ENCODE measurements at places on chromosomes 5 and 9. TPM values are rescaled to one million over a fixed set of nuclear protein-coding genes. Genes with fewer than 3 reads are reported as not detected.

- no peak for DNase-seq
- no peaks in the 10 kb centered on the region for H3K36me3 ChIP-seq
- H3K4me3 ChIP-seq, result no peak overlapping the region
- H3K27ac ChIP-seq, result no peak overlapping the region
- no peaks in the 10 kb centered on the region for H3K27me3 ChIP-seq
- no peaks in the 10 kb centered on the region for H3K4me1 ChIP-seq
Measured at GRCh38 chr5:66238435-66238834, 94.3 kb downstream of the SREK1 start.

GRCh38 chr5:40001796-40002195 is 577.0 kb upstream of the DAB2 start:
- H3K27me3 ChIP-seq, result no peaks in the 10 kb centered on the region
- no peak overlapping the region for H3K27ac ChIP-seq
- no peaks in the 10 kb centered on the region for H3K4me1 ChIP-seq
- no peak overlapping the region for H3K4me3 ChIP-seq

EGFL7 gene
- total RNA-seq, result 0.61 TPM

SLC36A2 gene
- total RNA-seq, result not detected

GRCh38 chr9:71733176-71733575 is 35.1 kb downstream of the CEMIP2 start:
- H3K4me3 ChIP-seq, result no peak overlapping the region
- H3K36me3 ChIP-seq, result peaks cover 20% of the 10 kb centered on the region
- H3K27me3 ChIP-seq, result no peaks in the 10 kb centered on the region
- no peaks in the 10 kb centered on the region for H3K4me1 ChIP-seq

GRCh38 chr5:149688406-149688805 is 41.7 kb upstream of the PPARGC1B start:
- no peaks in the 10 kb centered on the region for H3K36me3 ChIP-seq
- no peaks in the 10 kb centered on the region for H3K27me3 ChIP-seq
- DNase-seq, result no peak
- no peak overlapping the region for H3K27ac ChIP-seq
- no peaks in the 10 kb centered on the region for H3K4me1 ChIP-seq

DNA sequence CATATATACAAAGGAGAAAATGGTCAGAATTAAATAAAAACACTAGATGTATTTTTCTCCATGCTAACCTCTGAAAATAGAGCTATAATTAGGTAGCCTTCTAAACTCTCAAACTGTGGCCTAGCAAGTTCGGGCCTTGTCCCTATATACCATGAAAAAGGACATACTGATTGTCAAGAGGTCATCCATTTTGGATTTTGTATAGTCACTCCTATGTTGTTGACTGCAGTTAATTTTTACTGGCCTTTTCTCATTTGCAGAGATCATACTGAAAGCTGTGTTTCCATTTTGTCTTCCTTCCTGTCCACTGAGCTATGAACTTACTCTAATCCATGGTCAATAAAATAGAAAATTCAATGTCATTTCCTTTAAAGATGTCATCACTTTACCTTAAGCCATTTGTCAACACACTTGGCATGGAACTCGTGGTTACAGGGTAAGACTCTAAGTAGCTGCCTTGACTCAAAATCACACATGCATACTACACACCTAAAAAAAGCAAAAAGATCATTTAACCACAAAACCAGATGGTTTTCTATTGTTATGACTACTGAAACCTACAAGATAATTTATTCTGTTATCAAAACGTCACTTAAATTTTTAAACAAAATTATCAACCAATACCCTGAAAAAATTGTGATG is 58.0 kb downstream of the RNF38 start:
- H3K27ac ChIP-seq, result no peak overlapping the region
- no peaks in the 10 kb centered on the region for H3K4me1 ChIP-seq
- no peaks in the 10 kb centered on the region for H3K27me3 ChIP-seq
- H3K4me3 ChIP-seq, result no peak overlapping the region

DNA sequence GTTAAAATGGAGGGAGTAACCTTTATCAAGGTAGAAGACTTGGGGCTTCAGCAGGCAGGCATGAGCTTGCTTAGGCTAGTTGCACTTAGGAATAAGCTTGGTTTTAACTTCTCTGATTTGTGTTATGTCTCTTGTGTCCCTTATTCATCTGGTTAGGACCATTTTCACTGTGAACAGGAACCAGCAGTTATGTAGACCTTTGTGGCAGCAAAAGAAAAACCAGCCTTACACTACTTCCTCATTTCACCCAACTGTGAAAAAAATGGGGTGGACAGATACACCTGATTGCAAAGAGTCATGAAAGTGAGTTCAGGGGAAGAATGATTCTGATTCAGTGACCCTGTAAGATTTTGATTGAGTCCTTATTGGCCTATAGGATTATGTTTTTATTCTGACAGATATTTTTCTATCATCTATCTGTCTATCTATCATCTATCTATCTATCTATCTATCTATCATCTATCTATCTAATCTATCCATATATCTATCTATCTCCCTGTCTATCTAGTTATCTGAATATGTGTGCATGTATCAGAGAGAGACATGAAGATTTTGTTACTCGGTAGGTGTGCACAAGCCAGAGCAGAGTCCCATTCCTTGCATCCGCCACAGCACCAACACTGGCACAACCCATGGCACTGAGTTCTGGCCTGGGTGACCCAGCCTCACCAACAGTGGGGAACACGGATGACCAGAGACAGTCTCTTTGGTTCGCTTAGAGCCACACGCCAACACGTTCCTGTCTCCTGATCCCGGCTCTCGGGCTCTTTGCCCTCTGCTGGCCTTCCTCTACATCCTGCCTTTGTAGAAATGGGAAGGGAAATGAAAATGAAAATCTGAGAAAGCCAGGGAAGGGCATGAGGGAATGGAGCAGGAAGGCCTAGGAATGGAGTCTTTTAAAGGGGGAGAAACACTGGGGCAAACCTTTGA is 1.3 kb upstream of the ZNF366 start:
- H3K27me3 ChIP-seq, result no peaks in the 10 kb centered on the region
- DNase-seq, result no peak
- H3K36me3 ChIP-seq, result no peaks in the 10 kb centered on the region

SLC46A2 gene
- not detected for total RNA-seq

- no peaks in the 10 kb centered on the region for H3K36me3 ChIP-seq
- no peak overlapping the region for H3K27ac ChIP-seq
- H3K27me3 ChIP-seq, result no peaks in the 10 kb centered on the region
- no peak for DNase-seq
- peaks cover 29% of the 10 kb centered on the region for H3K4me1 ChIP-seq
Measured at GRCh38 chr5:139443831-139444453, 4.6 kb upstream of the DNAJC18 start.

DNA sequence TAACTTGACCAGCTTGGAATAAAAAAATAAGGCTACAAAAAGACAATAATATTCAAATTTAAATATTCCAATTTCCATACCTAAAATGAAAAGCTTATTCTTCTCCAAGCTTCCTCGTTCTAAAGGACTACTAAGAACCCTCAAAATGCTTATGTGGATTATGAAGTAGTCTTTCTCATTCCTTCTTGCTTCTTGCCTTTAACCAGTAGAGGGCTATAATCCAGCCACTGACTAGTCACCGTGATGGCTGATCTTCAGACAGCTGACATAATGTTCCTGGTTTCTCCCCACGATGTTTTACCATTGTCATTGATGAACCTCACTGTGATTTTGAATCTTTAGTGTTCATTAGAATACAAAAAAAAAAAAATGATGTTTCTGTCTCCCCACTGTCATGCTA is 515.3 kb downstream of the TLE1 start:
- H3K27ac ChIP-seq, result no peak overlapping the region
- no peak for DNase-seq
- no peaks in the 10 kb centered on the region for H3K36me3 ChIP-seq
- H3K4me1 ChIP-seq, result no peaks in the 10 kb centered on the region
- no peak overlapping the region for H3K4me3 ChIP-seq
- H3K27me3 ChIP-seq, result no peaks in the 10 kb centered on the region

- no peak for DNase-seq
- no peaks in the 10 kb centered on the region for H3K4me1 ChIP-seq
- no peaks in the 10 kb centered on the region for H3K36me3 ChIP-seq
Measured at GRCh38 chr5:9157811-9158210, 388.1 kb downstream of the SEMA5A start.

GRCh38 chr5:179822444-179822990 is 1.8 kb downstream of the SQSTM1 start:
- no peak for DNase-seq
- H3K27me3 ChIP-seq, result no peaks in the 10 kb centered on the region
- H3K4me3 ChIP-seq, result peak overlapping the region; percentile 83
- peaks cover 36% of the 10 kb centered on the region for H3K4me1 ChIP-seq
- H3K27ac ChIP-seq, result peak overlapping the region; percentile 96
- H3K36me3 ChIP-seq, result peaks cover 24% of the 10 kb centered on the region

GRCh38 chr5:118224546-118224945 is 763.8 kb downstream of the DTWD2 start:
- no peak for DNase-seq
- H3K4me1 ChIP-seq, result no peaks in the 10 kb centered on the region

DNA sequence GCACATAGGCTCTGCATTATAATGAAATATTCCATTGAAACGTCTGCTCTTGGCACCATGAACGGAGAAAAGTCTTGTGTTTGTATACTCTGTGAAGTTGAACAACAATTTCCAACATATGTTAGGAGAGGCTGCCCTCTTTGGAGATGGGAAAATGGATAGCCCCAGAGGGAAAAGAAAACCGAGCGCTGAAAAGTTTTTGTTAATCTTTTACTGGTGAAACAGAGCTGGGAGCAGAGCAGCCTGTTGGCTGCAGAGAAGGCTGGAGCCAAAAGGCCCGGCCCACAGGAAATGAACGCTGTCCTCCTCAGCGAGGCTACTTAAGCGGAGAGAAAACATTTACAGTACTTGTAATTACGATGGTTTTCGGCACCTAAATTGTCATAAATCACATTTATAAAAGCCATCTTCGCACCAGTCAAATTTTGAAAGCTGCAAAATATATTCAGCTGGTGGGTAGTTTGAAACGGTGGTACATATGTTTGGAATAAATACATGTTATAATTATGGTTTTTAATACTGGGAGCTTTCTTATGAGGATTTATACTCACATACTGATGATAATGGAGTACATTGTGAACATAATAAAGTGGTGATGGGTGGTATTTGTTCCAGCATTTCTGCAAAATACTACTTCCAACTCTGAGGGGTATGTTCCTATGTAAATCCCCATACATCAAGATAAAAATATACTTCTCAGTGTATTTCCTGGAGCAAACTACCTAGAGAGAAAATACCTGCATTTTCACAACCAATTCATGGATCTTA is 129.6 kb upstream of the CNTLN start:
- H3K4me1 ChIP-seq, result no peaks in the 10 kb centered on the region
- DNase-seq, result no peak
- H3K36me3 ChIP-seq, result no peaks in the 10 kb centered on the region
- H3K27ac ChIP-seq, result no peak overlapping the region
- H3K4me3 ChIP-seq, result no peak overlapping the region

DNA sequence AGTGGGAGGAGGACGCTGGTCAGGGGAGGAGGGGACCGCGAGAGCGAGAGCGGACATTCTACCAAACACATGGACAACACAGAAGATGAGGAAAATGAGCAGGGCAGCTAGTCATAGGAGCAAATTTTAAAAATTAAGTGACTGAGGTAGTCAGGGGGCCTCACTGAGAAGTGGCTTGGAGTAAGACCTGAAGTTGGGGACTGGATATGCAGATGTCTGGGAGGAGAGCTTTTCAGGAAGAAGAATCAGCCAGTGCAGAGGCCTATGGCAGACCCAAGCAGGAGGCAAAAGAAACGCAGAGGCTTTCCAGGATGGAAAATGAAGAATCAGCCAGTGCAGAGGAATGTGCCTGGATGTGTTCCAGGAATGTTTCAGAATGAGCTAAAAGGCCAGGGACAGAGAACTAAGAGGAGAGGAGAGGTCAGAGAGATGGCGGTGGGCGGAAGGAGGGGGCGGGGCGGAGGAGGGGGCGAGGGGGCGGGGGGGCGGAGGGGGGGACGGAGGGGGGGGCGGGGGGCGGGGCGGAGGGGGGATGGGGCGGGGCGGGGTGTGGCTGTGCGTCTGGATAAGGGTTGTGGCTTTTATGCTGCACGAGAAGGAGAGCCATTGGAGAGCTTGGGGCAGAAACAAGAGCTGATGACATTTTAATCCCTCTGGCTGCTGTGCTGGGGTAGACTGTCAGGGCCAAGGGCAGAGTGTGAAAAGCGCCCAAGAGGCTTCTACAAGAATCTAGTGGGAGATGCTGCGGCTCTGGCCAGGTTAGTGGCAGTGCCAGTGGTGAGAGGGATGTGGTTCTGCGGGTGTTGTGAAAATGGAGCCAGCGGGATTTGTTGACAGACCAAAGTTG is 129.6 kb downstream of the KCNIP1 start:
- H3K36me3 ChIP-seq, result no peaks in the 10 kb centered on the region
- no peak for DNase-seq
- no peak overlapping the region for H3K27ac ChIP-seq

CDC20B gene
- 0.16 TPM for total RNA-seq

SHLD3 gene
- total RNA-seq, result 8.2 TPM

- peaks cover 8% of the 10 kb centered on the region for H3K27me3 ChIP-seq
- DNase-seq, result no peak
Measured at GRCh38 chr9:29214154-29214689, 1640.9 kb upstream of the C9orf72 start.

KYAT1 gene
- 8.9 TPM for total RNA-seq
